A673 (cell line): ENCODE measurements at places on chromosomes 2 and 18. TPM values are rescaled to one million over a fixed set of nuclear protein-coding genes. Genes with fewer than 3 reads are reported as not detected.

DNA sequence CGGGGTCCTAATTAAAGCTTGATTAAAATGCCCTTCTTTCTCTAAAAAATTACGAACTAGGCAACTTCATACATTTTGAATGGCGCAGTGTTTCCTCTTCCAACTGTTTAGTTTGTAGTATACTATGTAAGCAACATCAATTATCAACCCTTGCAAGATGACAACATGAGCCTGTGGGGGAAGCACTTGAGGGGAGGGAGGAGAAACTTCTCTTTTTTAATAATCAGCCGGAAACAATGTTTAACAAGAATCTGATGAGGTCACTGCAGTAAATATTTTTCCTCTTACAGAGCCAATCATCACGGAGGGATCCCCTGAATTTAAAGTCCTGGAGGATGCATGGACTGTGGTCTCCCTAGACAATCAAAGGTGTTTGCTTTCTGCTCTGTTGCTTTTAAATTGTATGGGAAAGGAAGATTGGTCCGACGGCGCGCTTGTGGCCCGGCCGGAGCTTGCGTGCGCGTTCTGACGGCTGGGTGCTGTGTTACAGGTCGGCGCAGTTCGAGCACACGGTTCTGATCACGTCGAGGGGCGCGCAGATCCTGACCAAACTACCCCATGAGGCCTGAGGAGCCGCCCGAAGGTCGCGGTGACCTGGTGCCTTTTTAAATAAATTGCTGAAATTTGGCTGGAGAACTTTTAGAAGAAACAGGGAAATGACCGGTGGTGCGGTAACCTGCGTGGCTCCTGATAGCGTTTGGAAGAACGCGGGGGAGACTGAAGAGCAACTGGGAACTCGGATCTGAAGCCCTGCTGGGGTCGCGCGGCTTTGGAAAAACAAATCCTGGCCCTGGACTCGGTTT, 5.3 kb upstream of the DLX1 start:
- DNase-seq = peak; percentile 49
- H3K4me1 ChIP-seq = peaks cover 20% of the 10 kb centered on the region
- H3K4me3 ChIP-seq = no peak overlapping the region
- no peak overlapping the region for H3K27ac ChIP-seq
- H3K36me3 ChIP-seq = no peaks in the 10 kb centered on the region
- H3K27me3 ChIP-seq = no peaks in the 10 kb centered on the region

- no peaks in the 10 kb centered on the region for H3K36me3 ChIP-seq
- DNase-seq = peak; percentile 4
- H3K4me1 ChIP-seq = no peaks in the 10 kb centered on the region
Observed at GRCh38 chr18:39453882-39454281, 1888.3 kb upstream of the CELF4 start.

DNA sequence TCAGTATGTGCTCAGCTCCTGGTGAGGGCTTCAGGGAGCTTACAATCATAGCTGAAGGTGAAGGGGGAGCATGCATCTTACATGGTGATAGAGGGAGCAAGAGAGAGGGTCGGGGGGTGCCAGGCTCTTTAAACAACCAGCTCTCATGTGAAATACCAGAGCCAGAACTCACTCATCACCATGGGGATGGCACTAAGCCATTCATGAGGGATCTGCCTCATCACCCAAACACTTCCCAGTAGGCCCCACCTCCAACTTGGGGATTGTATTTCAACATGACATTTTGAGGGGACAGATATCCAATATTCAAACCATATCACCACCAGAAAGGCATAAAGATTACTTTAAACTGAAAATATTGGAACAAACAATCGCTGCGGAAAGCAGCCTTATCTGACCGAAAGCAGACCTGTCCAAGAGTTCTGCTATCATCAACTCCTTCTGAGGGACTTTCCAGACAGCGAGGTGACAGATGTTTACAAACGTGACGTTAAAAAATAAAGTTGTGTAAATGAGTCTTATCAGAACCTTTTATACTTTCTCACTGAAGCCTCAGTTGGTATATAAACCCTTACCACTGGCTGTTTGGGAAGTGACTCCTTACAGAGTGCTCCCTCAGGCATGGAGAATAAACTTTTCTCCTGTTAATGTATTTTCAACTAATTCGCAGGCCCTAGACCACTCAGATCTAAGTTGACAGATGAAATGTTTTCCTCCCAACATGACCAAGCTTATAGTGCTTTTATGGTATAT, 35.5 kb upstream of the PTH2R start:
- no peak for DNase-seq
- no peaks in the 10 kb centered on the region for H3K36me3 ChIP-seq
- H3K27me3 ChIP-seq = peaks cover 2% of the 10 kb centered on the region

DNA sequence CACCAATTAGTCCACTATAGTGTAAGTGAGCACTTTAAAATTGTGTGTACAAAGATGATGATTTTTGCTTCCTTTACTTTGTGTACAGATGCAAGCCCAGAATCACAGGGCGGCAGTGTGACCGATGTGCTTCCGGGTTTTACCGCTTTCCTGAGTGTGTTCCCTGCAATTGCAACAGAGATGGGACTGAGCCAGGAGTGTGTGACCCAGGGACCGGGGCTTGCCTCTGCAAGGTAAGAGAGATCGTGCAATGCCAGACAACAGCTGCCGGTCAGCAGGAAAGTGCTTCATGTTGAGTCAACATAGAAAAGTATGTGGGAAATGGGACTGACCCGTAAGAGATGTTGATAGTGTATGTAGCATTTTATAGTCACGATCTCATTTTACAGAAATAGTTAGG, 156.8 kb upstream of the TTC39C start:
- peaks cover 13% of the 10 kb centered on the region for H3K4me1 ChIP-seq
- no peaks in the 10 kb centered on the region for H3K27me3 ChIP-seq
- no peak overlapping the region for H3K27ac ChIP-seq
- no peaks in the 10 kb centered on the region for H3K36me3 ChIP-seq
- no peak overlapping the region for H3K4me3 ChIP-seq

OTOS gene
- total RNA-seq = not detected in 2 replicates

CRYBA2 gene
- 1.1 and 1.3 TPM in 2 replicates for total RNA-seq

- no peaks in the 10 kb centered on the region for H3K4me1 ChIP-seq
- no peak for DNase-seq
- H3K27me3 ChIP-seq = no peaks in the 10 kb centered on the region
- H3K36me3 ChIP-seq = no peaks in the 10 kb centered on the region
- H3K27ac ChIP-seq = no peak overlapping the region
Observed at GRCh38 chr2:120150040-120150482, 73.1 kb downstream of the TMEM185B start.

- no peaks in the 10 kb centered on the region for H3K36me3 ChIP-seq
- no peaks in the 10 kb centered on the region for H3K27me3 ChIP-seq
- no peak for DNase-seq
- no peaks in the 10 kb centered on the region for H3K4me1 ChIP-seq
- H3K27ac ChIP-seq = no peak overlapping the region
Observed at GRCh38 chr2:224309176-224309575, 92.7 kb downstream of the FAM124B start.

DNA sequence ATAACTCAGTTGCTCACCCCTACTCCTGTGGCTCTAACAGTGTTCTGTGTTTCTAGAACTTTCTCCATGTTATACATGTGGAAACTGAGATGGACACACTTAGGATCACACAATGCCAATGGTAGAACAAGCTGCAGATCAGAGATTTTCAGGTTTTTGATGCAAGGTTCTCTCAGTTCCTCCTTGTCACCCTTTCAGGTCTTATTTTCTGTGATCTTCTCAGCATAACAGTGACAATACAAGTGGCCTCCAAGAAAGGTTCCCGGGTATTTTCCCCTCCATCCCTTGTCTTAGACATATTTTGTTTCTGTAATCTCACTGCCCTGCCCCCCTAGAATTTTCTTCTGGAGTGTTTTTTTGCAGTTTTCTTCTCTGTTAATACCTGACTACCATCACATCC, 6.2 kb upstream of the MGAT5 start:
- no peak for DNase-seq
- H3K36me3 ChIP-seq = no peaks in the 10 kb centered on the region
- H3K27me3 ChIP-seq = no peaks in the 10 kb centered on the region
- no peak overlapping the region for H3K27ac ChIP-seq
- H3K4me3 ChIP-seq = no peak overlapping the region

DNA sequence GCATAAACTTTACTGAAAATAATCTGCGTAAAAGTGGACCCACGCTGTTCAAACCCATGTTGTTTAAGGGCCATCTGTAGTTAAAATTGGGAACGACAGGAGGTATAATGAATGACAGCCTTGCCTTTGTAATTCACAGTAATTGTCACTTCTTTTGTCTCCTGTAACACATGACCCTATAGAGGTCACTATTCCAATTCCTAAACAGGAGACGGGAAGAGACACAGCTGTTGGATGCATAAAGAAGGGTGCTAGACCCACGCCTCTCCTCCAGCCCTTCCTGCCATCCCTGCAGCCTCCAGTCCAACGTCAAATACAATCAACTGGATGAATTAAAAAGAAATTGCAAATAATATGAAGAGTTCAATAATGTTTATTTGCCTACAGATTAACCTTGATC, 63.1 kb upstream of the NFATC1 start:
- H3K4me1 ChIP-seq = no peaks in the 10 kb centered on the region
- no peaks in the 10 kb centered on the region for H3K27me3 ChIP-seq
- no peak for DNase-seq
- no peak overlapping the region for H3K4me3 ChIP-seq

SLC35G4 gene
- not detected in 2 replicates for total RNA-seq

- no peak overlapping the region for H3K27ac ChIP-seq
- no peaks in the 10 kb centered on the region for H3K4me1 ChIP-seq
- no peak for DNase-seq
- no peaks in the 10 kb centered on the region for H3K36me3 ChIP-seq
- H3K4me3 ChIP-seq = no peak overlapping the region
Observed at GRCh38 chr2:112798979-112799975, 15.0 kb upstream of the IL1A start.

TMEM169 gene
- total RNA-seq = 1.1 and 1.7 TPM in 2 replicates

DNA sequence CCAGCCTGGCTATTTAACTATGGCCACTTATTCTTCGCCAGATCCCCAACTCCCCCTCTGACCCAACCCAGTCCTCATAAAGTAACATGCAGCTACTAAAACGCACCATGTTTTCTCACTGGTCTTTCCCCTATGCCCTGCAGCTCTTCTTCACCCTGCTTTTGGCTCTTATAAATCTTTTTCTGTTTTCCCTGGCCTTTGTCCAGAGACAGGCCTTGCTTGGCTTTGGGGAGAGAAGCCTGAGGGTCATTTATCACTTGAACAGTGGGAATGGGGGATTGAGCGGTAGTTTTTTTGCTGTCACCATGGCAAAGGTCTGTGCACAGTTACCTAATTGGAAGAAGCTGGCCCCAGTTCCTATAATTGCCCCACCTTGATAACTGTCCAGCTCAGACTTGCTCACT, 202.9 kb upstream of the NT5C1B start:
- H3K4me1 ChIP-seq = no peaks in the 10 kb centered on the region
- H3K36me3 ChIP-seq = no peaks in the 10 kb centered on the region
- H3K27me3 ChIP-seq = no peaks in the 10 kb centered on the region
- no peak overlapping the region for H3K4me3 ChIP-seq
- no peak for DNase-seq
- H3K27ac ChIP-seq = no peak overlapping the region

CMPK2 gene
- 3.3 and 4.6 TPM in 2 replicates for total RNA-seq

GRCh38 chr2:161952783-161953191, 121.2 kb downstream of the DPP4 start:
- H3K27me3 ChIP-seq = no peaks in the 10 kb centered on the region
- no peak overlapping the region for H3K4me3 ChIP-seq
- H3K27ac ChIP-seq = no peak overlapping the region
- no peaks in the 10 kb centered on the region for H3K4me1 ChIP-seq
- no peaks in the 10 kb centered on the region for H3K36me3 ChIP-seq
- no peak for DNase-seq

- DNase-seq = peak; percentile 79
- H3K27me3 ChIP-seq = no peaks in the 10 kb centered on the region
- H3K4me3 ChIP-seq = no peak overlapping the region
- peak overlapping the region; percentile 64 for H3K27ac ChIP-seq
- H3K4me1 ChIP-seq = peaks cover 40% of the 10 kb centered on the region
Observed at GRCh38 chr2:15042801-15043217, 410.3 kb downstream of the LRATD1 start.

RAX gene
- total RNA-seq = 18.3 and 19.3 TPM in 2 replicates

CXCR1 gene
- total RNA-seq = not detected in 2 replicates

GRCh38 chr18:361100-361732, 93.4 kb upstream of the THOC1 start:
- H3K27me3 ChIP-seq = no peaks in the 10 kb centered on the region
- no peaks in the 10 kb centered on the region for H3K36me3 ChIP-seq
- H3K4me3 ChIP-seq = no peak overlapping the region
- H3K4me1 ChIP-seq = peaks cover 27% of the 10 kb centered on the region
- DNase-seq = no peak

DNA sequence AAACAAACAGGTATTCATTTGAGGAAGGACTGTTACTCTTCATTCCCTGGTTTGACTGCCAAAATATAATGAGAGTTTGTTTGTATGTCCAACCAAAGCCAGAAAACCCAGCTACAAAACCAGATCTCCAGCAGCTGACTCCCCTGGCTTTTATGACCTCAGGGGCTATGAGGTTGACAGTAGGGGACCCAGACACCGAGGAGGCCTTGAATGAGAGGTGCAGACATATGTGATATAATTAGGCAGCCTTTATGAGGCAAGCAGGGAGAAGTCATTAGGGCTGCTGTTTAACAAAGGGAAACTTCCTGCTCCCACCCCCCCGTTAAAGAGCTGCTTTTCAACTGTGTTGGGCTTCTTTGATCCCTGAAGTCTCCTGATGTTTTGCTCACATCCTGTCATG, 236.7 kb downstream of the SLC4A3 start:
- DNase-seq = no peak
- H3K36me3 ChIP-seq = no peaks in the 10 kb centered on the region
- H3K4me3 ChIP-seq = no peak overlapping the region
- H3K4me1 ChIP-seq = peaks cover 11% of the 10 kb centered on the region
- no peaks in the 10 kb centered on the region for H3K27me3 ChIP-seq

RUFY4 gene
- total RNA-seq = 0.26 and 1.3 TPM in 2 replicates

GRCh38 chr2:207606829-207607228, 18.4 kb downstream of the METTL21A start:
- no peak overlapping the region for H3K4me3 ChIP-seq
- no peak overlapping the region for H3K27ac ChIP-seq
- no peaks in the 10 kb centered on the region for H3K4me1 ChIP-seq
- no peaks in the 10 kb centered on the region for H3K27me3 ChIP-seq
- DNase-seq = no peak
- H3K36me3 ChIP-seq = peaks cover 6% of the 10 kb centered on the region

- H3K27ac ChIP-seq = no peak overlapping the region
- H3K4me1 ChIP-seq = no peaks in the 10 kb centered on the region
- no peaks in the 10 kb centered on the region for H3K36me3 ChIP-seq
- no peak for DNase-seq
- no peaks in the 10 kb centered on the region for H3K27me3 ChIP-seq
- H3K4me3 ChIP-seq = no peak overlapping the region
Observed at GRCh38 chr2:18940184-18940583, 350.8 kb upstream of the NT5C1B start.
